ENCODE measurements at places on chromosomes 1 and 21. TPM values are rescaled to one million over a fixed set of nuclear protein-coding genes. Genes with fewer than 3 reads are reported as not detected.

SH2D1B gene
- total RNA-seq: not detected

HTR1D gene
- not detected for total RNA-seq

B3GALT5 gene
- 0.89 TPM for total RNA-seq

FCRLA gene
- total RNA-seq: 6.6 TPM

KISS1 gene
- not detected for total RNA-seq

CROCC gene
- total RNA-seq: 86.4 TPM

LYPLA2 gene
- total RNA-seq: 76.9 TPM

AGMAT gene
- 0.72 TPM for total RNA-seq

ASCL5 gene
- not detected for total RNA-seq

MCOLN2 gene
- total RNA-seq: 9.8 TPM

CD53 gene
- total RNA-seq: 10.3 TPM

SGIP1 gene
- 0.59 TPM for total RNA-seq

MXRA8 gene
- 22.0 TPM for total RNA-seq

CD5L gene
- total RNA-seq: not detected

KCNC4 gene
- 4.5 TPM for total RNA-seq

ZBTB21 gene
- 32.6 TPM for total RNA-seq

CNR2 gene
- not detected for total RNA-seq

ARMH1 gene
- 1.4 TPM for total RNA-seq
